Tibial nerve (tissue), 4 donors: ENCODE measurements at places on chromosomes 16 and 17. TPM values are rescaled to one million over a fixed set of nuclear protein-coding genes. Genes with fewer than 3 reads are reported as not detected.

The PRRT2 gene
- total RNA-seq: 10.0 TPM

DNA sequence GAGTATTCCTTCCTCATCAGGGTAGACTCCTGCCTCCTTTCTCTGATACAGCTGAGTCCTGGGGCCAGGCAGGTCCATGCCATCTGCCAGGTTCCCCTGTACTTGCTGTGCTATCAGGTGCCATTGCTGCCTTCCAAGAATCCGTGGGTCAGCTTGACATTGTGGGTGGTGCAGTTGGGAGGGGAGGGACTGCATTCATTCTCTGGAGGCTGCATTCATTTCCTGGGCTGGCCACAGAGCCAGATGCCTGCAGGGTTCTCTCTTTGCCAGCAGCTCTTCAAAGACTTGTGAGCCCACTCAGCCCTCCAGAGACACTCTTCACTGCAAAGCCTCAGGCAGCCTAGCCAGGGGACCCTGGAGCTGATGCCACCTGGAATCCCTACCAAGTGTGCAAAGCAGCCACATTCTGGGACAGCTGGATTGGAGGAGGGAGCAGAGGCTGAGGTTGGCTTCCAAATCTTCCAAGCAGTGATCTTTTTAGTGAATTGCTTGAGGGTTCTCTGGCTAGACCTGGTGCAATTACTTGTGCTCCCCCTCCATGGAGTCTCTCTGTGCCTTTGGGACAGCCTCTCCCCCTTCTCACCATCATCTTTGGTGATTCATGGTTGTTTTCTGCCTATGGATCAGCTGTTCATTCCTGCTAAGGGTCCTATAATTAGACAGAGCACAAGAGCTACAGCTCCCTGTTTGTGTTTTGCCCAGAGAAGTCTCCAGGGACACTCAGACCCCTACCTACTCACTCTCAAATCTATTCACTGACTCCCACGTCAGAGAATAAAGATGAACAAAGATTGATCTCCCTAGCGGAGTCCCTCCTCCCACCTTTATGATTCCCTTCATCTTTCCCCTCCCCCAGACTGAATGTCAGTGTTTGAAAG lies 20.9 kb downstream of the ANKFN1 start:
- no peak for DNase-seq

The GSDMA gene
- not detected for total RNA-seq

- no peak for DNase-seq
Measured at GRCh38 chr16:59039066-59039720, 305.1 kb upstream of the GOT2 start.

- no peak for DNase-seq
Measured at GRCh38 chr17:19726631-19727376, 10.4 kb upstream of the SLC47A2 start.

The LAT gene
- 12.6 TPM for total RNA-seq

GRCh38 chr16:50673496-50674275 lies 7.4 kb downstream of the SNX20 start:
- no peak for DNase-seq

- no peak for DNase-seq
Measured at GRCh38 chr17:82247182-82247823, 18.5 kb downstream of the SLC16A3 start.

DNA sequence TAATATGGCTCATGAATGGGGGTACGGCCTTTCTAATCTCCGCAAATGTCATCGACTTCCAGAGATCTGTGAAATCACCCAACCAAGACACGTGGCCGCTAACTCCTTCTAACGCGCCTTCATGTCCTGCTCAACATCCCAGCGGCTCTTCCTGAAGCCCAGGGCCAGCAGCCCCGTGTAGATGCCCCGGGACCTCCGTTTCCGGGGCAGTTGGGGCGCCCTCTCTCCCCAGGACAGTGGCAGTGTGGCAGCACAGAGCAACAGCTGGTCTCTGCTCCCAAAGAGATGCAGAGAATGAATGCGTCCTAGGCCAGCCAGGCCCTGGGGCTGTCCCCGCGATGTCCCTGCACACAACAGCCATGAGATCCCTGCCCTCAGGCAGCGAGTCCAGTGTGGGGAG lies 153.5 kb downstream of the RBFOX3 start:
- DNase-seq: no peak

The ABCC3 gene
- total RNA-seq: 19.2 TPM

DNA sequence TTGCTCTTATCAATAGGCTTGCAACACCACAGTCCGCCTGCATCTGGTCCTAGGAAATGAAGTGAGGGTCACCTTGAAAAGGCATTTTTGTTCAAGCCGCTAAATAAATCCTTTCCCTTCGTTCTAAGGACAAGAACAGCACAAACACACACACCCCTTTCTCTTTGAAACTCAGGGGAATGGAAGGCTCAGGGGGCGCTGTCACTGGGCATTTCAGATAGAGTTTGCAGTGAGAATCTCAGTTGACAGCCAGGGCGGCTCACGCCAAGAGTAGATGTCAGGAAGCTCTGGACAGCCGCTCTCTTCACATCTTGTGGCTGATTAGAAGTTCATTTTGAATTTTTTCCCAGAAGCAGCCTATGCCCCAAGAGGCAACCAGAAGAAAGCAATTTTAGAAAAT lies 39.8 kb downstream of the ABAT start:
- no peak for DNase-seq
